ENCODE measurements at places on chromosomes 16 and 17. TPM values are rescaled to one million over a fixed set of nuclear protein-coding genes. Genes with fewer than 3 reads are reported as not detected.

DNA sequence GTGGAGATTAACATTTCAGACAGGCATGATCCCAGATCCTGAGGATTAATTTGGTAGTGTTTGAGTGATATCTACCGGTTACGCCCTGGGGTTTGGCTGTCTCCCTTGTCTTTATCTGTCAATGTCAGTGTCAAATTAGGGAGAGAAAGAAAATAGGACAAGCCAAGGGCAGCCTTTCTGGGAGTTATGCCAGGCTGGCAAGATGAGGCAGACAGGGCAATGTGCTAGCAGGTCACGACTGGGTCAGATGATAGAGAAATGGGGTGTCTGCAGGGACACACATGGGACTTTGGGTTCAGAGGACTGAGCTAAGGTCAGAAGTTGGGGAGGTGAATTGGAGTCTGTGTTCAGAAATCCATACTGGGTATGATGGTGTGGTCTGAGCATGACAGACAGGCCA lies 27.4 kb upstream of the LYRM9 start:
- no peak for DNase-seq

DNA sequence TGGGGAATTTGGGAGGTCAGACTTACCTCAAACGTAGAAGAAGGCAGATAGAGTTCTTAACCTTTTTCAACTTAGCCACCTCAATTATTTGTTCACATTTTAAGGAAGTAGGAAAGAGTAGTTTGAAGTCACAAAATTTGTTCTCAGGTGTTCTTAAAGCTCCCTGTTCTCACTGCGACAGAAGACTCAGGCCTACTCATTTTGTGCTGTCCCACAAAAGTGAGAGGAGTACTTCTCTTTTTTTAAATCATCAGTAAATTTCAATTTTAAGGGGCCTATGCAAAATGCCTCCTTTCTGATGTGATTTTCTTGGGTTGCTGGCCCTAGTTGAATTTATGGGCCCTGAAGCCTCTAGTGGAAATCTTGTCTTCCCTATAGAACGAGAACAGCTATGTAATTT lies 133.4 kb downstream of the MAP2K6 start:
- DNase-seq: no peak

DNA sequence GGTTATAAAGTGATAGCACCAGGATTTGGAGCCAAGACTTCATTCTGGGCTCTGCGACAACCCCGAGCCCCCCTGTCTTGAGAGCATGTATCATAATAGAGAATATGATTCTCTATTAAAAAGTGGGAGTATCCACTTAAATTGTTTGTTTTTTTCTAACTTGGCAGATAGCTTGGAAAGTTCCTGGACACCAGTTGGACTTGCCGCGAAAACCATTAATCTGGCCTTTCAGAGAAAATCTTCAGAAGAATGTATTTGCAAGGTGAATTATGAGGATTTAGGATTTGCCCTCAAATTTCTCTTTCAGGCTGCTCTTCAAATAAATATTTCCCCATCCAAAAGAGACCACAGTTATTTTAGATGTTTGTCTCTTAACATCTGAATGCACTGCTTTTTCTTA lies 53.5 kb downstream of the MARCHF10 start:
- no peak for DNase-seq

- peak; percentile 86 for DNase-seq
Measured at GRCh38 chr17:1627982-1628855, at the start of gene SLC43A2. Gene SLC43A2, minus strand, starts transcription at chr17:1628834. Its CDS starts 960 bp downstream, at chr17:1627874.

DNA sequence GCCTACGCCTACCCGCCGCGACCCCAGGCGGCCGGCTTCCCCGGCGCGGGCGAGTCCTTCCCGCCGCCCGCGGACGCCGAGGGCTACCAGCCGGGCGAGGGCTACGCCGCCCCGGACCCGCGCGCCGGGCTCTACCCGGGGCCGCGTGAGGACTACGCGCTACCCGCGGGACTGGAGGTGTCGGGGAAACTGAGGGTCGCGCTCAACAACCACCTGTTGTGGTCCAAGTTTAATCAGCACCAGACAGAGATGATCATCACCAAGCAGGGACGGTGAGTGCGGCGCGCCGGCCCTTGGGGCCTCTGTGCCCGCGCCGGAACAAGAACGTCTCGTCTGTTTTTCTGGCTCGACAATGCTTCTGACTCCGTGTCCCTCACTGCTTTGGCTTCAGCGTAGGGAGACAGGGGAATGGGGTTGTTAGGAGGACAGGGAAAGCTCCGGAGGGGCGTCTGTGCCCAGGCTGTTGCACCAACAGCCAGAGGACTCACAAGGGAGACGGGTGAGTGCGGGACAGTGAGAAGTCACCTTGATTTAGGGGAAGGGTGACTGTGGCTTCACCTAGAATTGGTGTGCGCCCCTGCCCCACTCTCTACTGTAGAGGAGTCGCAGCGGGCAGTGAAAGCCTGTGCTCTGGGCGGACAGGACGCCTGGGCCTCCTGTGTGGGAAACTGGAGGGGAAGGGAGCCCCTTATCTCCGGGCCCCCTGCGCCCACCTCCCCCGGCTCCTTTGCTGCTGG lies 806 bp downstream of the TBX21 start:
- DNase-seq: no peak

DNA sequence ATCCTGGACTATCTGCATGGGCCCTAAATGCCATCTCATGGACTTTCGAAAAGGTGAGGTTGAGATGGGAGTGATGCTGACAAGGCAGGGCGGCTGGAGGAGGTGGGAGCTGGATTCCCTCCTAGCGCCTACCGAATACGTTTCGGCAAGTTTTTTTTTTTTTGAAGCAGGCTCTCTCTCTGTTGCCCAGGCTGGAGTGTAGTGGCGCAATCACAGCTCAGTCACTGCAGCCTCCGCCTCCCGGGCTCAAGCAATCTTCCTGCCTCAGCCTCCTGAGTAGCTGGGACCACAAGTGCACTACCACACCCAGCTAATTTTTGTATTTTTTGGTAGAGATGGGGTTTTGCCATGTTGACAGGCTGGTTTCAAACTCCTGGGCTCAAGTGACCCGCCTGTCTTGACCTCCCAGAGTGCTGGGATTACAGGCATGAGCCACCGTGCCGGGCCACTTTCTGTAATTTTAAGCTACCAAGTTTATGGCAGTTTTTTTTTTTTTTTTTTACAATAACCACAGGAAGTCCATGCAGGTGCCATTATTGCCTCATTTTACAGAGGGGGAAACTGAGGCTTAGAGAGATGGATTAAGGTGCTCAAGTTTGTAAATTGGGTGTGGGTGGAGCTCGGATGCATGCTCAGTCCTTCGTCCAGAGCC lies 246.4 kb downstream of the PRKCA start:
- no peak for DNase-seq

DNA sequence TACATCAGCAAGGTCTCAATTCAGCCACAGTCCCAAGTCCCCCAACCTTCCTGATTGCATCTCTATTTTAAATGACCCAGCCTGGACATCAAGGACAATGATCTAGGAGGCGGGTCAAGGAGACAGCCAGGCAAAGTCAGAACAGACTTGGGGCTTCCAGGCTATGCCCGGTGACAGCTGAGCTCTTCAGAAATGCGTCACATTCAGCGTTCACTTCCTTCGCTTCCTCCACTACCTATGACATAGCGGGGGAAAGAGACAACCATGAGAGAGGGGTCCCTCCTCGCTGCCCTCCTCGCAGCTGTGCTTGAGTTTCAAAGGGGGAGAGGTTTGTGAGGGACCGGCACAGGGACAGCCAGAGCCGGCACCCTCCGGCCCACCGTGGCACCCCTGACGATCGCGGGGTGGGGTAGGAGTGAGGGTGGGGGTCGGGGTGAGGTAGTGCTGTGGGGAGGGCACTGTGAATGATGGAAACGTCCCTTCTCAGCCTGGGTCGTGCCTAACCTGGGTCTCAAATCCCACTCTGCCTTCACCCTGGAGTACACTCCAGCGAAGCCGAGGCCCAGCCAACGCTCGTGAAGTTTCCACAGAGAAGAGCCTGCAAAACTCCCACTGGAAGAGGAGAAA lies 12.3 kb upstream of the LGALS3BP start:
- no peak for DNase-seq

GRCh38 chr17:57096472-57097202 lies 11.6 kb downstream of the AKAP1 start:
- DNase-seq: no peak

DNA sequence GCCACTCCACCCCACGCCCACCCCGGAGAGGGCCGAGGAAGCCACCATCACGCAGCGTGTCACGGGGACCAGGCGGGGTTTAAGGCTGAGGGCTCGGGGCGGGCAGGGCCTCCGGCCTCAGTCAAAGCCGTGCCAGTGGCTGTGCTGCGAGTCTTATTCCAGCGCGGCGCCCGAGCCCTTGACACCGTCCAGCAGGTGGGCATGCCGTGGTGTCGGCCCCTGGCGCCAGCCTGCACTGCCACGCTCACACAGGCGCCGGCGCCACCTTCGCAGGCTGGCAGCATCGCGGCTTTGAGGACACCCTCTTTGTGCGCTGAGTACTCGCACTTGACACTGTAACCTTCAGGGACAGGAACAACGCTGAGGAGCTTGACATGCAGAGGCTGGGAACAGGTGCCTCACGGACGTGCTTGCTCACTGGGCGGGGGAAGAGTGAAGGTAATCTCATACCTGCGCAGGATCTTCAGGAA lies 34.0 kb upstream of the ZNF629 start:
- no peak for DNase-seq

DNA sequence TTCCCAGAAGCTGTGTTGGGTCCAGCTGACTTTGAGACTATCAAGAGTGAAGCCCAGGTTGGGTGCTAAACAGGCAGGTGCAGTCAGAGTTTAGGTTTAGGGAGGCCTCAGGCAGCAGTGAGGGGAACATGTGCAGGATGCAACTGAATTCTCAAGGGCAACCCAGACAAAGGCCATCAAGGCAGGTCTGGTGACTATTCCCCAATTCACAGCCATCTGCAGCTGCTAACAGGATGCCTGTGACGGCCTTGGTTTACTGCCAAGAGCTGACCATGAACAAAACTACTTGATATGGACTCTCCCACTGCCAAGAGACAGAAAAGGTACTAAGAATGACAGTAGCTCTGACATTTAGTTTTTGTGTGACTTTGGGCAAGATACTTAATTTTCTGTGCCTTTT lies 45.2 kb upstream of the BCAR1 start:
- peak; percentile 86 for DNase-seq

DNA sequence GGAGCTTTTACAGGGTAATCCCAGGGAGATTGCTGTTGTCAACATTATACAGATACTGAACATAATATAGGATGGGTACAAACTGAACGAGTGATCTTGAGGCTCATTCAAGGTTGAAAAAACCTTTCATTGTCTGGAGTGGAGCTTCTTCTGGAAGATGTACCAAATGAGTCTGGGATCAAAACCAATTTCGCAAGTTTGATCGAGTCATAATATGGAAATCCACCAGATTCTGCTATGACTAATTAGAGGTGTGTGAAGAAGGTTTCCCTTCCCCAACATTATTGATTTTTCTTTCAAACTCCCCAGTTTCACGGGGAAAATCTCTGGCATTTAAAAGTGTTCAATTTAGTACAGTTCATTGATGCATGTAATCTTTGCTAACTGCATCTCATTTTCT lies 324.1 kb downstream of the ZFHX3 start:
- no peak for DNase-seq

GRCh38 chr17:64252831-64253230 lies 10.2 kb downstream of the TEX2 start:
- DNase-seq: no peak

DNA sequence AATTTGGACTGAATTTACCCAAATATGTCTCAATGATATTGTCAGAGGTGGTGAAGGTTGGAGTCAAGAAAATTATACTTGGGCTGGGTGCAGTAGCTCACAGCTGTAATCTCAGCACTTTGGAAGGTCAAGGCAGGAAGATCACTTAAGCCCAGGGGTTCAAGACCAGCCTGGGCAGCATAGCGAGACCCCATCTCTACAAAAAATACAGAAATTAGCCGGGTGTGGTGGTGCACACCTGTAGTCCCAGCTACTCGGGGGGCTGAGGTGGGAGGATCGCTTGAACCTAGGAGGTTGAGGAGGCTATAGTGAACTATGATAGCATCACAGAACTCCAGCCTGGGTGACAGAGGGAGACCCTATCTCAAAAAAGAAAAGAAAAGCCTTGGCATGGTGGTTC lies 40.9 kb downstream of the LAT start:
- DNase-seq: no peak

GRCh38 chr17:75571197-75571884 lies 16.3 kb upstream of the MYO15B start:
- no peak for DNase-seq

GRCh38 chr17:5630434-5630833 lies 46.1 kb upstream of the NLRP1 start:
- DNase-seq: peak; percentile 43

DNA sequence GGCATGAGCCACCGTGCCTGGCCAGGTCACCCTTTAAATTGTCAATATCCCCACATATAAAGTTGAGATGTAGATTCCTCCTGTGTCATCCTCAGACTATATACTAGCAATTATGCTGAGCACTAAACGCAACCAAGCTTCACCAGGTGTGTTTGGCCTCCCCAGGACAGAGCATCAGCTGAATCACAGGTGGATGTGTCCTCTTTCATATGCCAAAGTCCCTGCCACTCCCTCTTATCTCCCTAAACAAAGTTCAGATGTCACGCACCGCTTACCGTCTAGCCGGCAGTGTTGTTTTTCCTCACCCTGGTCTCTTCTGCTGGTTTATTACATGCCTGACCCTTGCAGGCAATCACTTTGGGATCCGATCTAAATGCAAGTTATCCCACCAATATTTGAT lies 43.8 kb upstream of the ARHGAP44 start:
- DNase-seq: no peak

- peak; percentile 36 for DNase-seq
Measured at GRCh38 chr17:49694847-49695697, 12.7 kb downstream of the SLC35B1 start.

Gene ODF4
- not detected for total RNA-seq

Gene KRTAP1-1
- total RNA-seq: 0.21 TPM

Gene KRTAP1-5
- total RNA-seq: 0.19 TPM

Gene BAIAP3
- 3.6 TPM for total RNA-seq

Gene KCNH6
- not detected for total RNA-seq

Gene GP1BA
- total RNA-seq: not detected

Gene SECTM1
- total RNA-seq: 65.8 TPM

Gene ATP2C2
- total RNA-seq: not detected

Gene DLX3
- 0.13 TPM for total RNA-seq

Gene BCAS3
- 16.8 TPM for total RNA-seq

Gene ABCA6
- not detected for total RNA-seq

Gene ALOX15B
- total RNA-seq: not detected

Gene PTX4
- total RNA-seq: not detected

Gene UTS2R
- 29.1 TPM for total RNA-seq

Gene USH1G
- total RNA-seq: not detected

Gene FLII
- total RNA-seq: 497 TPM

Gene GCGR
- not detected for total RNA-seq

Gene NTN1
- 0.73 TPM for total RNA-seq

Gene NPIPB4
- total RNA-seq: 5.1 TPM

Gene RND2
- total RNA-seq: 0.35 TPM

Measured in myocyte (in vitro differentiated cells).